ENCODE measurements at places on chromosomes 3 and 15. TPM values are rescaled to one million over a fixed set of nuclear protein-coding genes. Genes with fewer than 3 reads are reported as not detected.

Gene GPR62
- not detected for total RNA-seq

Gene ZBBX
- not detected for total RNA-seq

Gene TMEM108
- 9.2 TPM for total RNA-seq

Gene CYP1A1
- not detected for total RNA-seq

Gene PYGO1
- total RNA-seq, result 24.3 TPM

Gene SCN11A
- total RNA-seq, result 0.13 TPM

Gene CASR
- under 0.01 TPM for total RNA-seq

Gene CELSR3
- 1.7 TPM for total RNA-seq
